ENCODE measurements at places on chromosomes 12 and 14. TPM values are rescaled to one million over a fixed set of nuclear protein-coding genes. Genes with fewer than 3 reads are reported as not detected.

JDP2 gene
- total RNA-seq, result 25.4 TPM

DNA sequence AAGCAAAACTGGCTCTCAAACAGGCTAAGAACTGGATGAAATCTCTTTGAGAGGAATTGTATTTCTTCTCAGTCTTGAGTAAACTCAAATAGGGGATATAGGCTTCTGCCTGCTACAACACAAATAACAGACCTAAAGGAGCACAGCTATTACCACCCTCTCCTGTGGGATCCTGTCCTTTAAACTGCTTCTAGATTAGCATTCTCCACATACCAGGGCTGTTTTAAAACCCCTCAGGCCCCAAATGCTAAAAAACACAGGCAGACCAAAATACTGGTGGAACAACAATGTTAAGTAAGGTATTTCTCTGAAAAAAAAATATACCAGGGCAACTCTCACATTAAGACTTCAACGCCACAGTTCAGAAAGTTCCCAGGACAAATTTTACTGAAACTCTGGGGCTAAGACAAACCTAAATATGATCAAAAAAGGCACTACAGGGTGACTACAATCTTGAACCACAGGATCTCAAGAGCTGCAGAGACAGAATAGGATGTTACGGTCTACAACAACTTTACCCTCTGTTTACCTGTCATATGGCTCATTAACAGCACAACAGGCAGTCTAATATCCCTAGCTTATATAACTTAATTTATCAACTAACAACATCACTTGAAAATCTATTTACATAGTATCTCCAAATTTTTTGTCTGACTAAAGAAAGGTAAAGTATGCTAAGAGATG is 7.2 kb downstream of the CPNE8 start:
- H3K27me3 ChIP-seq, result no peaks in the 10 kb centered on the region
- no peak overlapping the region for H3K27ac ChIP-seq
- no peaks in the 10 kb centered on the region for H3K36me3 ChIP-seq
- H3K4me1 ChIP-seq, result no peaks in the 10 kb centered on the region

APOF gene
- 0.17 TPM for total RNA-seq

DNA sequence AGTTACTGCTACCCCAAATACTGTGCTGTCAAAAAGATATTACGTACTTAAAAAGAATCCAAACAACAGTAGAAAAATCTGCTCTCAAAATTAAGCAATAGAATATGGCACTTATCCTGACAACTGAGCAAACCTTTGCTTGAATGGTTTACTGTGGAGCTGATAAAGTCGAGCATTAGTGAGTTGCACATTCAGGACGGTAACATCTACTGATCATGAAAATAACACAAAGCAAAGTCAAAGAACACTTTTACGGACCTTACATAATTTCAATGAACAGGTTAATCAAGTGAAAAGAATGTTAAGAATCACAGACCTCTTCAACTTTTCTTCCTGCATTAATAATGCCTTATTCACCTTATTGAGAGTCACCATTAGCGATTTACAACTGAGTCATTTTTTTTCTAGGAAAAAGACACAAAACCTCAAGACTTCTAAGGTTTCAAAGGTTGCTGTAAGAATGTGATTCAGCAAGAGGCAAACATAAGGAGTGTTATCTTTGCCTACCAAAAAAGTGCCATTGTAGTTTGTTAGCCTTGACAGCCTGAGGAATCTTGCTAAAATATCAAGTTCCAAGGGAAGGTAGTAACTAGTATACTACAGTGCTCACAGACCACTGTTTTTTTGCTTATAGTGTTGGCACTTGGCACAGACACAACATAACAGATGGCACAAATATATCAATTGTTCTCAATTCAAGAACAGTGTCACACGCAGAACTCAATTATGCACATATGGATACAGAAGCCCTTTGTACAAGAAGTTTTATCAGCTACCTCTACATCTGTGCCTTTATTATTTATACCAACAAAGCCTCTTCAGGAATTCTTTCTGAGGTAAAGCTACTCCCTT is 334.2 kb upstream of the RPL10L start:
- H3K27ac ChIP-seq, result no peak overlapping the region
- H3K36me3 ChIP-seq, result no peaks in the 10 kb centered on the region
- no peak for DNase-seq
- no peak overlapping the region for H3K4me3 ChIP-seq
- H3K27me3 ChIP-seq, result no peaks in the 10 kb centered on the region

DNA sequence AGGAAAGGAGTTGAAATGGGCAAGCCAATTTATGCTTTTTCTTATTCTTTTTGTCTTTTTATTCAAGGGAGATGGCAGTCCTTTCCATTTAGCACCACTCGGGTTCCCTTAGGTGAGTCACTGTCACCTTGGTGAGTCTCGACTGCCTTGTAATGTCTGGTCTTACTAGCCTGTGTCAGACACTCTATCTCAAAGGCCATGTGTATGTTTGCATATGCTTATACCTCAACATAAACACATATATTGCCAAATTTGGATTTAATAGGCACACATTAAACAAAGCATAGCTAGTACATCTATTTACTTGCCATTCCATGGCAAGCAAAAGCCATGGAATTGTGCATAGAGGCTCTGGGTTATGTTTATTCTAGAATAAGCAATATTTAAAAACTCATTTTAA is 624.9 kb upstream of the FOXG1 start:
- no peak overlapping the region for H3K27ac ChIP-seq
- H3K27me3 ChIP-seq, result no peaks in the 10 kb centered on the region
- H3K36me3 ChIP-seq, result no peaks in the 10 kb centered on the region
- no peaks in the 10 kb centered on the region for H3K4me1 ChIP-seq
- no peak for DNase-seq
- no peak overlapping the region for H3K4me3 ChIP-seq

KRT83 gene
- not detected for total RNA-seq

DNA sequence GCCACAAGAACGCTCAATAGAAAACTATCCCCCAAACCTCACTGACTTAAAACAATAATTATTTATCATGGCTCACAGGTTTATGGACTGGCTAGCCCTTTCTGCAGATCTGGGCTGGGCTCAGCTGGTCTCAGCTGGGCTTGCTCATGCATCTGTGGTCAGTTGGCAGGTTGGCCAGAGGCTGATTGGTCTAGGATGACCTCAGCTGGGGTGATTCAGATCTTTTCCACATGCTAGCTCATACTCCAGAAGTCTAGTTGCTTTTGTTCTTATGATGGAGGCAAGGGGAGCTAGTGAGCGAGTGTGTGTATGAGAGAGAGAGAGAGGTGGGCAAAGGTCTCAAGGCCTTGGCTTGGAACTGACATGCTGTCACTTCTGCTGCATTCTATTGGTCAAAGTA is 181.2 kb upstream of the NRXN3 start:
- no peak for DNase-seq
- no peaks in the 10 kb centered on the region for H3K4me1 ChIP-seq
- no peaks in the 10 kb centered on the region for H3K27me3 ChIP-seq
- no peak overlapping the region for H3K27ac ChIP-seq
- H3K4me3 ChIP-seq, result no peak overlapping the region
- H3K36me3 ChIP-seq, result no peaks in the 10 kb centered on the region

GRCh38 chr12:40701756-40702155 is 9.5 kb downstream of the CNTN1 start:
- no peak overlapping the region for H3K4me3 ChIP-seq
- H3K27ac ChIP-seq, result no peak overlapping the region
- H3K27me3 ChIP-seq, result no peaks in the 10 kb centered on the region
- no peaks in the 10 kb centered on the region for H3K36me3 ChIP-seq
- no peaks in the 10 kb centered on the region for H3K4me1 ChIP-seq
- DNase-seq, result no peak

GRCh38 chr14:71734885-71735284 is 197.3 kb upstream of the RGS6 start:
- no peaks in the 10 kb centered on the region for H3K36me3 ChIP-seq
- H3K27ac ChIP-seq, result no peak overlapping the region
- no peaks in the 10 kb centered on the region for H3K27me3 ChIP-seq
- H3K4me3 ChIP-seq, result no peak overlapping the region
- peaks cover 2% of the 10 kb centered on the region for H3K4me1 ChIP-seq

ESYT1 gene
- total RNA-seq, result 80.9 TPM

GRCh38 chr12:124545508-124546418 is 21.6 kb downstream of the NCOR2 start:
- no peak overlapping the region for H3K4me3 ChIP-seq
- no peak for DNase-seq

- no peaks in the 10 kb centered on the region for H3K36me3 ChIP-seq
- H3K4me3 ChIP-seq, result no peak overlapping the region
- DNase-seq, result no peak
Measured at GRCh38 chr12:30100741-30101140, 317.0 kb upstream of the TMTC1 start.

NOXRED1 gene
- 0.66 TPM for total RNA-seq

CLEC4C gene
- not detected for total RNA-seq

DNA sequence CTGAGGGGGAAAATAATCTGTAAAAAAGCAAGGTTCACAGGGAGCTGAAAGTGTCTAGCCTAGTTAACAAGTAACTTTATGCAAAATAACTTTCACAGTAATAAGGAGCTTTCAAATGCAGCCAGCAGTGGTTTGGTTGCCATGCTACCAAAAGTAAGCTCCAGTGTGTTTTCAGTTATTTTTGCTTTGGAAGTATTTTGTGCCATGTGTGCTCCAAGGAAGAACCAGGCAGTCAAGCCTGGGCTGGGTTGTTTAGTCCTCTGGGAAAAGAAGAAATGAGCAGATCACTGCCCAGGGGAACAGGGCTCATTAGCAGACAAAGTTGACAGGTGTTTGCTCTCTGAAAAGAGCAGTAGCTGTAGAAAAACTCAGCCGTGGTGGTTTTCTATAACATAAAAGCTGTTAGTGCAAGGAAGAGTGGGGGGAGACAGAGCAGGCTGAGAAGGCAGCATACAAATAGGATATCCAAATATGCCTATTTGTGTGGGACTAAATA is 92.8 kb upstream of the TMTC2 start:
- no peaks in the 10 kb centered on the region for H3K27me3 ChIP-seq
- H3K4me1 ChIP-seq, result no peaks in the 10 kb centered on the region
- no peak overlapping the region for H3K4me3 ChIP-seq

GRCh38 chr14:22506778-22507351 is 82.2 kb downstream of the DAD1 start:
- H3K36me3 ChIP-seq, result no peaks in the 10 kb centered on the region
- H3K4me1 ChIP-seq, result no peaks in the 10 kb centered on the region
- no peak for DNase-seq
- peaks cover 85% of the 10 kb centered on the region for H3K27me3 ChIP-seq
- no peak overlapping the region for H3K27ac ChIP-seq

GRCh38 chr14:101318271-101318670 is 243.0 kb upstream of the DIO3 start:
- no peaks in the 10 kb centered on the region for H3K27me3 ChIP-seq
- no peak overlapping the region for H3K4me3 ChIP-seq
- no peaks in the 10 kb centered on the region for H3K36me3 ChIP-seq
- DNase-seq, result no peak
- no peak overlapping the region for H3K27ac ChIP-seq
- no peaks in the 10 kb centered on the region for H3K4me1 ChIP-seq

GRCh38 chr14:67623114-67623513 is 3.4 kb downstream of the ARG2 start:
- H3K27ac ChIP-seq, result no peak overlapping the region
- no peak overlapping the region for H3K4me3 ChIP-seq
- no peaks in the 10 kb centered on the region for H3K27me3 ChIP-seq
- peaks cover 15% of the 10 kb centered on the region for H3K4me1 ChIP-seq

DNA sequence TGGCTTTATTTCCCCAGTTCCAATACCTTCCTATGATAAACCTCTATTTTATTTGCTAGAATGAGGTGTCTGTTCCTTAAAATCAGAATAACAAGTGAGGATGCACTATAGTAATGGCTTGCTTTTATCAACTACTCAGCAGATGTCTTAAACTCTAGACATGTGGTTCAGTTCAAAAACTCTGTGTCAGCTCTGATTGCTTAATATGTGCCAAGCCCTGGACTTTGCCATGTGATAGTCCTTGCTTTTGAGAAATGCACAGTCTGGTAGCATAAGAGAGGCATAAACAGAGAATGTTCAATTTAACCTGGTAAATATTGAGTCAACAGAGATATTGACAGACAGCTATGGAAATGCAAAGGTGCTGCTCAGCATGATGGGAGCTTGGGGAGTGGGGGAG is 254.8 kb downstream of the PDZRN4 start:
- H3K27ac ChIP-seq, result no peak overlapping the region

- peak within 1 kb of the TSS; percentile 62 for H3K4me3 ChIP-seq
- peaks cover 16% of the 10 kb centered on the region for H3K4me1 ChIP-seq
- DNase-seq, result peak; percentile 68
- peak within 1 kb of the TSS; percentile 70 for H3K27ac ChIP-seq
Measured at GRCh38 chr12:110846615-110847566, at the start of gene CCDC63. Gene CCDC63, plus strand, starts transcription at chr12:110846987. Its CDS starts 5,968 bp downstream, at chr12:110852955.

GRCh38 chr12:121789233-121789781 is 4.2 kb downstream of the RHOF start:
- H3K4me3 ChIP-seq, result no peak overlapping the region
- no peak for DNase-seq
- peak overlapping the region; percentile 98 for H3K27ac ChIP-seq
- 0 out of 2 replicates have a peak, but pooled peaks cover 9% of the 10 kb centered on the region for H3K36me3 ChIP-seq

- H3K27me3 ChIP-seq, result no peaks in the 10 kb centered on the region
- no peak overlapping the region for H3K27ac ChIP-seq
- no peak for DNase-seq
- H3K4me1 ChIP-seq, result peaks cover 11% of the 10 kb centered on the region
- no peaks in the 10 kb centered on the region for H3K36me3 ChIP-seq
Measured at GRCh38 chr12:70190262-70191010, 52.8 kb upstream of the CNOT2 start.

DNA sequence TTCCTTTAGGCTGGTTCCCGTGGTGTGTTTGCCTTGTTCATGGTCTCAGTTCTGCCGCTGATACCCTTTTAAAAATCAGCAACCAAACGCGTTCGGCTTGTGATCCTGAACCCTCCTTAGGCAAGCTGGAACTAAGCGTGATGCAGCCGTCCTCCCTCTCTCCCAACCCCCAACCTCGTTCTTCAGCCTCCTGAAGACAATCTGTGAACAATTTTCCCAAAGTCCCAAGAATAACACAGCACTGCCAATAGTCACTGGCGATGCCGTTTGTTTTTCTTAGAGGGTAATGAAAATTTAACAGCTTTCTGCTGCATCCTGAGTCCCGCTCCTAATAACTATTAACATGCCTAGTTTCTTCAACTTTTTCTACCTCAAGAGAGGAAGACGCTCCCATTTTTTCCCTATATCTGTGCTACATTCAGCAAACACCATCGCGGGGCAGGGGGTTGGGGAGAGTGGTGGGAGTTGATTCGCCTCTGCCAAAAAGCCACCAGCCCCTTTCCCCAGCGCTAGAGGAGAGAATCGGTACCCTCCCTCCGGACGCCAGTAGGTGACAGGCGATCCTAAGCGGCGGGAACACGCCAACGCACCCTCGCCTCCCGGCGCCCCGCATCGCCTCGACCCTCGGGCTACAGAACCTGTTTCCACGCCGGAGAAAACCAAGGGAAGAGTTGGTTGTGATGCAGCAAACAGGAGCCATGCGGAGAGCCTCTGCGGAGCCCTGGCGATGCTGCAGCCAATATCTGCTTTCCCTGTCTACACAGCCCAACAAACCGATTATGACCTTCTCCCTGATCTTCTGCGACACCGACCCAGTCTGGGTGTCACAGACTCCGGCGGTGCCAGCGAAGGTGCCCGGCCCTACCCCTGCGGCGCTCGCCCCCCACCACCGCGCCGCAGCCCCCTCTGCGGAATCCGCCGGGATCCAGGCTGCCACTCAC is 752 bp downstream of the PRICKLE1 start:
- H3K27ac ChIP-seq, result no peak overlapping the region
- H3K36me3 ChIP-seq, result no peaks in the 10 kb centered on the region
- no peaks in the 10 kb centered on the region for H3K4me1 ChIP-seq
- DNase-seq, result no peak

FGF23 gene
- not detected for total RNA-seq

- no peak overlapping the region for H3K4me3 ChIP-seq
- DNase-seq, result no peak
- H3K27ac ChIP-seq, result no peak overlapping the region
- H3K27me3 ChIP-seq, result no peaks in the 10 kb centered on the region
- H3K36me3 ChIP-seq, result no peaks in the 10 kb centered on the region
- H3K4me1 ChIP-seq, result peaks cover 7% of the 10 kb centered on the region
Measured at GRCh38 chr12:19125325-19125724, 4.2 kb upstream of the PLEKHA5 start.

Measured in HCT116 (cell line).